ENCODE measurements at places on chromosomes 1 and 21.

DNA sequence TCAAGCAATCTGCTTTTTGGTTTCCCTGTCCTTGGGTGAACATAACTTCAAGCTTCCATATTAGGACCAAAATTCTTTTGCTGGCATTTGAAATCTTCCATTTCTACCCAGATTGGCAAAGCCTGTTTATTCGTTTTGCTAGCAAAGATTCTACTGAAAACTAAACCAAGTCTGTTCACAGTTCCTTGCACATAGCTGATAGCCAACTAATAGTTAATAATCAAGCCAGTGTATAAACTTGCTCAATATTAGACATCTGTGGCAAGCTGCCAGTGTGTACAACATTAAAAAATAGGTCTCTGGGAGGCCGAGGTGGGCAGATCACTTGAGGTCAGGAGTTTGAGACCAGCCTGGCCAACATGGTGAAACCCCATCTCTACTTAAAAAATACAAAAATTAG is 6.3 kb downstream of the APP start:
- no peak for DNase-seq

GRCh38 chr1:183227422-183228346 is 41.6 kb downstream of the LAMC2 start:
- peak; percentile 11 for DNase-seq

DNA sequence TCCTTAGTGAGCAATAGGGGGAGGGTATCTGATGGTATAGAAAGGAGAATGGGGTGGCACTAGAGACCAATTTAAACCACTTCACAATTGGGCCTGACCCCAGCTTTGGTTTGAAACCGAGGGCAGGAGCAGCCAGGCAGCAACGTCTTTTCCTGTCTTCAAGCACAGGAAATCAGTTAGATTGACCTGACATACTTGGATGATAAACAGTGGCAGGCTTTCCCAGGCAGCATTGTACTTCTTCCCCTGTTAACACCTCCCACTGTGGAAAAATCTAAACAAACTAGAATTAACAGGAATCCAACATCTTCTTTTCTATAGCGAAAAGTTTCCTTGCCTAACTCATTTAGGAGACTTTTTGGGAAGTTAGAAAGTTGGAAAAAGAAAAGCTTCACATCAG is 40.6 kb downstream of the SELL start:
- no peak for DNase-seq

DNA sequence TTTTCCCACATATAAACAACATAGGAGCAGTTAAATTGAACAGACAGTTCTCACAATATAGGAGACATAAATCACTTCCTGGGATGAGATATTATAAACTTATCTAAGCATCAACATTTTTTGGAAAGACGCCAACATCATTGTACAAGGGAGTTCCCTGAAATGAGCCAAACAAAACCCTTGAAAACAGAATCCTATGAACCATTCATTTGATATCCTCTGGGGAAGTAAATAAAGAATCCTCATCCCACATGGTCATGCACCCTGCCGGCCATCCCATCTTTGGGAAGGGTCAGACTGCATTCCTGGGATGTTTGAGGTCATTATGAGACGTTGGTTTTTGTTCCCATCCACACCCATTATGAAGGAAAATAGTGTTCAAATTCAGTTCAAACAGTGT is 111.8 kb upstream of the USP25 start:
- no peak for DNase-seq

DNA sequence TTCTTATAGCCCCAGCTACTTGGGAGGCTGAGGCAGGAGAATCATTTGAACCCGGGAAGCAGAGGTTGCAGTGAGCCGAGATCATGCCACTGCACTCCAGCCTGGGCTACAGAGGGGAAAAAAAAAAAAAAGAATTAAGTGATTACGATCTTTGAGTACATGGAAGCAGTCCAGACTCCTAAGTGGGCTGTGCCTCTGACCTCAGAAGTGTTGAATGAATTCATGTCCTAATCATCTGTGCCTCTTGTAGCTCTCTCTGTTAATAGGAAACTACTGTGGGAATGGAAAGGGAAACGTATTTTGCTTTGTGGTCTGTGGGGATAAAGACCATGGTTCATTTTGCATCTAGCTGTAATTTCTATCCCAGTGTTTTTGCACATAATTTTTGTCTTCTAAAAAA is 8.4 kb upstream of the IVNS1ABP start:
- no peak for DNase-seq

- DNase-seq: no peak
Observed at GRCh38 chr1:186878356-186878755, 49.6 kb downstream of the PLA2G4A start.

- DNase-seq: no peak
Observed at GRCh38 chr1:167829868-167830267, 84.1 kb downstream of the ADCY10 start.

- no peak for DNase-seq
Observed at GRCh38 chr1:6170116-6170741, 9.9 kb downstream of the CHD5 start.

- DNase-seq: no peak
Observed at GRCh38 chr1:64631346-64632034, 113.4 kb upstream of the RAVER2 start.

DNA sequence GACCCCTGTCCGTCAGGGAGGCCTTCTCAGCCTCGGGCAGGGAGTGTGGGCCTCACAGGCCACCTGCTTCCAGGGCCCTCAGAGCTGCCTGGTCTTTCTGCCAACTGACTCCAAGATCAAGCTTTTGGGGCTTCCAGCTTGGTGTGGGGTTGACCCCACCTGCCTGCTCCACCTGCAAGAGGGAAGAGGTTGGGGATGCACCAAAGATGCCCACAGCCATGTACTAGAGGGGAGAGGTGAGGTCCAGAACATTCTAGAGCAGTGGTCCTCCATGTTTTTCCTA is 266.7 kb upstream of the VAMP3 start:
- no peak for DNase-seq

GRCh38 chr1:155645648-155646047 is 35.6 kb downstream of the MSTO1 start:
- no peak for DNase-seq

GRCh38 chr1:147756341-147756740 is 4.1 kb downstream of the GJA5 start:
- no peak for DNase-seq

GRCh38 chr1:191662051-191662450 is 496.2 kb upstream of the RGS18 start:
- DNase-seq: no peak

GRCh38 chr21:45800339-45801080 is 157.0 kb downstream of the PCBP3 start:
- DNase-seq: no peak

- DNase-seq: no peak
Observed at GRCh38 chr1:177338376-177338775, 167.6 kb downstream of the BRINP2 start.

GRCh38 chr1:243496806-243497205 is 241.0 kb downstream of the SDCCAG8 start:
- no peak for DNase-seq

DNA sequence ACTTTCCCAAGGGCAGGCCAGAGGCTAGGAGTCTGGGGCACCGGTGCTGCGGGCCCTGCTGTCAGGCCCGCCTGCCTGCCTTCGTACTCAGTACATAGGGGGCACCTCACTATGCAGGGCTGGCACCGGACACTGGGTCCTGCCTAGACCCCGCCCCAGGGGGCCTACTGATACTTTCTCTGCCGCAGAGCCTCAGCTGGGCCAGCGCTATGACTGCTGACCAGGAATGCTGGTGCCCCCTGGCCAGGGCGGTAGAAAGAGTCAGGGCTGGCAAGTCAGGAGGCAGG is 128.7 kb upstream of the VAMP3 start:
- DNase-seq: no peak

GRCh38 chr21:37547615-37548200 is 181.1 kb downstream of the DYRK1A start:
- DNase-seq: no peak

DNA sequence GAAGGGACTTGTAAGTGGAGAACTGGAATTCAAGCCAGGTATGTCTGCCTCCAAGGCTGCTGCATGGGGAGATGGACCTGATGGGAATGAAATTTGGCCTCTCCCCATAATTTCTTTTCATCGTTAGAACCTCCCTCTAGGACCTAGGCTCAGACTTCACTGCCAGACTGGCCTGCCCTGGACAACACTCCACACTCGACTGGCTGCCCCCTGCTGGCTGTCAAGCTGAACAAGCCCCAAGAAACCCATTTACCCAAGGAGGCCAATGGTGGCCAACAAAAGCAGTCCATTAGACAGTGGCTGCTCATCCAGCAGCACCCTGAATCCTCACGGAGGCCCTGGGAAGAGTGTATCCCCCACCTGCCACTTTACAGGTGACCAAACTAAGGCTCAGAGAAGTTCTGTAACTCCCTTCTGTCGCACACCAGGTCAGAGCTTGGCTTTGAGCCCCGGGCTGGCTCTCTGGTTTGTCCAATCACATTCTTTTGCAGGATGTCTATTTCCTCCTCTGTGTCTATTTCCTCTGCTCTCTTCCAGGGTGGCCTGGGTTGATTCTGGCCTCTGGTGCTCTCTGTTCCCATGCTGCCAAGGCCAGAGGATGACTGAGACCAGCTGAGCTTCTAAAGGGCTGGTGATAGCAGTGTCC is 3.8 kb downstream of the RNF186 start:
- DNase-seq: peak; percentile 43

All from CD4-positive, alpha-beta T cell treated with Interleukin-1 beta for 1 hour (primary cell).